NCI-H1048 (cell line): ENCODE measurements at places on chromosomes 6 and 20.

DNA sequence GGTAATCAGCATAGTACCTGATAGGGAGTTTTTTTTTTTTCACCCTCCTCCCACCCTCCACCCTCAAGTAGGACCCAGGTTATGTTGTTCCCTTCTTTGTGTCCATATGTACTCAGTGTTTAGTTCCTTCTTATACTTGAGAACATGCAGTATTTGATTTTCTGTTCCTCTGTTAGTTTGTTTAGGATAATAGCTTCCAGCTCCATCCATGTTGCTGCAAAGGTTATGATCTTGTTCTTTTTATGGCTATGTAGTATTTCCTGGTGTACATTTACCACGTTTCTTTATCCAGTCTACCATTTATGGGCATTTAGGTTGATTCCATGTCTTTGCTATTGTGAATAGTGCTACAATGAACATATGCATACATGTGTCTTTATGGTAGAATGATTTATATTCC is 41.9 kb downstream of the FOXA2 start:
- DNase-seq = no peak

GRCh38 chr20:61538183-61538942 is 286.3 kb downstream of the CDH4 start:
- no peak for DNase-seq

- DNase-seq = no peak
Measured at GRCh38 chr6:161526794-161527193, 252.9 kb upstream of the AGPAT4 start.

DNA sequence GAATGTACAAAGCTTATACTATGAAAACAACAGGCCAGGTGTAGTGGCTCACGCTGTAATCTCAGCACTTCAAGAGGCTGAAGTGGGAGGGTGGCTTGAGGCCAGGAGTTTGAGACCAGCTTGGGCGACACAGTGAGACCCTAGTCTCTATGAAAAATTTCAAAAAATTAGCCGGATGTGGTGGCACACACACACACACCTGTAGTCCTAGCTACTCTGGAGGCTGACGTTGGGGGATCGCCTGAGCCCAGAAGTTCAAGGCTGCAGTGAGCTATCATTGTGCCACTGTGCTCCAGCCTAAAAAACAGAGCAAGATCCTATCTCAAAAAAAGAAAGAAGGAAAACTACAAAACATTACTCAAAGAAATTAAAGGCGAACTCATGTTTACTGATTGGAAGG is 7.3 kb upstream of the ASF1A start:
- DNase-seq = no peak

DNA sequence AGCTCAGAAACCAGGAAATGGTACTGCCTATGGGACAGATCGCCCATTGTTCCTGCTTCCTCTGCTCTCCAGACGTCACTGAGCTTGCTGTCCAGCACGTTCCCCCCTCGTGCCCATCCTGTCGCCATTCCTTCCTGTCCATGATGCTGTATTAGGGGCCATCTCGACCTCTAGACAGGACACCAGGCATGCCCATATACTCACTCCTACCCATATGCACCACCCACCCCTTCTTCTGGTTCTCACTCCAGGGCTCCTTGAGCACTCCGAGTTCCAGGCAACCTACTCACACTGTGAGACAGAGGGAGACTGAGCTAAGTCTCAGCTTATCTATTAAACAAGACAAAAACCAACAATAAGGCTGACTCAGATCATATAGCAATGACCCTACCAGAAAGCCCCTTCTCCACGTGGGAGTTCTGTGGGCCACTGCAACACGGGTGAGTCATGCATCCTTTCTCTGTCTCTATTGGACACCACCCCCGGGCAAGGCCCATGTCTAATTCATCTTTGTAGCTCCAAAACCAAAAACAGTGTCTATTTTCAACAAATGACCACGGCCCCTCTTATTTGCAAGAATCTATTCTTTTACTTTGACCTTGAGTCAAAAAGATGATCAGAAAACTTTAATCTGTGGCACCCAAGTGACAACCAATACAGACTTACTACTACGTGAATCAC is 65.7 kb downstream of the PSMG4 start:
- DNase-seq = no peak

GRCh38 chr6:159217595-159218275 is 48.5 kb downstream of the FNDC1 start:
- DNase-seq = no peak

DNA sequence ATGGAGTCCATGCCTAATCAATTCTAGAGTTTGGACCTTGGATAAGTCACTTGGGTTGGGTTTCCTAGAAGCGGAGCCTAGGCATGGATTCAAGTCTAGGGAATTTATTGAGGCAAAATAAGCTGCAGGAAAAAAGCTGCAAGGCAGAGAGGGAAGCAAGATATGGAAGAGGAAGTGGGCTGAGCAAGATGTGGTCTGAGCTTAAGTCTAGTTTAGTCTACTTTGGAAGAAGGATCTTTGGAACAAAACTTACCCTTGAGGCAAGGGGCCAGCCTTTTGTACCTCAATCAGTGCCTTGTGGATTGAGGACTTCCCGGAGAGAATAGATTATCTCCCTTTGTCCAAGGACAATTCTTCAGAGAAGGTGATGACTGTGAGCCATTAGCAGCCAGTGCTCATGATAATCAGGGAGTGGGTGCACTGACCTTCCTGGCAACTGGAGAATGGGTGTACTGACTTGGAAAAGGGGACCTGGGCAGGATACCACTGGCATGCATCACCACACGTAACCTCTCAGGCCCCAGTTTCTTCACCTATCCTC is 10.9 kb downstream of the ZSCAN9 start:
- no peak for DNase-seq

- no peak for DNase-seq
Measured at GRCh38 chr20:53934421-53935343, 135.7 kb downstream of the BCAS1 start.

- no peak for DNase-seq
Measured at GRCh38 chr6:125431971-125432370, 130.2 kb upstream of the HDDC2 start.

- DNase-seq = no peak
Measured at GRCh38 chr6:20845592-20845991, 311.3 kb downstream of the CDKAL1 start.

- DNase-seq = no peak
Measured at GRCh38 chr6:129795261-129795660, 65.9 kb downstream of the TMEM244 start.

GRCh38 chr6:92806254-92806653 is 613.1 kb downstream of the EPHA7 start:
- no peak for DNase-seq

GRCh38 chr20:22619806-22620205 is 35.4 kb upstream of the FOXA2 start:
- no peak for DNase-seq

DNA sequence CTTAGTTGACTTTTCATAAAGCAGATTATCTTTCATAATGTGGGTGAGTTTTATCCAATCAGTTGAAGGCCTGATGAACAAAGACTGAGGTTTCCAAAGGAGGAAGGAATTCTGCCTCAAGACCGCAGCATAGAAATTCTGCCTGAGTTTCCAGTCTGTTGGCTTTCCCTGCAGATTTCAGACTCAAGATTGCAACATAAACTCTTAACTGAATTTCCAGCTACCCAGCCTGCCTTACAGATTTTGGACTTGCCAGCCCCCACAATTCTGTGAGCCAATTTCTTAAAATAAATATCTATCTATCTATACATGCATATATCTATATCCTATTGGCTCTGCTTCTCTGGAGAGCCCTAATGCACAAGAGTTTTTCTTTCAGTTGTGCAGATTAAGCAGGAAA is 57.3 kb upstream of the SMLR1 start:
- no peak for DNase-seq

DNA sequence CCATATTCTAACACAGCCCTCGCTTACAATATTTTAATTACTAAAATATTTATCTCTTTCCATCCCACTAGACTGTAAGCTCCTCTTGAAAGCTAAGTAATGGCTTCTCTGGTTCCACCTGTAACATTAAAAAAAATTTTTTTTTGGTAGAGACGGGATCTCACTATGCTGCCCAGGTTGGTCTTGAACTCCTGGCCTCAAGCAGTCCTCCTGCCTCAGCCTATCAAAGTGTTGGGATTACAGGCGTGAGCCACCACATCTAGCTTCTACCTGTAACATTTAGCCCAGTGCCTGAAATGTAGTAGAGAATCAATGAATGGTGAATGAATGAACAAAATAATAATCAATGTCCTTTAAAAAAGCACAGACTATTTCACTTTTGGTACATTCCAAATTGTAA is 28.8 kb downstream of the DEK start:
- no peak for DNase-seq

DNA sequence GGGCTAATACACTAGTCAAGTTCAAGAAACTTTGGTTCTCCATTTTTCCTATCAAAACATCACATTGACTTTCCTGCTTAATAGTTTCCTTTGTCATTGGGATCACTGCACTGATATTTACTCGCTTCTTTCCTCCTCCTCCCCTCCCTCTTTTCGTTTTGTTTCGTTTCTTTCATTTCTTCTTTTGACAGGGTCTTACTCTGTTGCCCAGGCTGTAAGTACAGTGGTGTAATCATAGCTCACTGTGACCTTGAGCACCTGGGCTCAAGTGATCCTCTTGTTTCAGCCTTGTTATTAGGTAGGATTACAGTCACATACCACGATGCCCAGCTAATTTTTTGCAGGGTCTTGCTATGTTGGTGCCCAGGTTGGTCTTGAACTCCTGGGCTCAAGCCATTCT is 12.3 kb downstream of the PAQR8 start:
- DNase-seq = no peak

- DNase-seq = no peak
Measured at GRCh38 chr6:39353698-39354315, 31.3 kb upstream of the KCNK16 start.

DNA sequence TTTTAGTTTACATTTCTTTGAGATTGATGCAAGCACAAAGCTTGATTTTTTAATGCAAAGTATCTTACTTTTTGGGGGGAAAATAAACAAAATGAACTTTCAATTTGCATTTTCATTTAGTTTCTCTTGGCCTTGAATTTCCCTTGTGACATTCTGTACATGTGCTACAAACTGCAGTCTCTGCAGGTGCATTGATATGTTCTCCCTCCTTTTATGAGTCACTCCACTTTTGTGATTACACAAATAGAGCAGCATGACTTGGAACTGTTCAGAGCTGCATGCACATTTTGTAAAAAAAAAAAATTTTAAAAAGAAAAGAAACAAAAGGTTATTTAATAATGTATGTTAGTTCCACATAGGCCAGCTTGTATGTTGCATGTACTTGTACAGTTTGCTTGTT is 220.0 kb upstream of the KCNQ5 start:
- DNase-seq = no peak

DNA sequence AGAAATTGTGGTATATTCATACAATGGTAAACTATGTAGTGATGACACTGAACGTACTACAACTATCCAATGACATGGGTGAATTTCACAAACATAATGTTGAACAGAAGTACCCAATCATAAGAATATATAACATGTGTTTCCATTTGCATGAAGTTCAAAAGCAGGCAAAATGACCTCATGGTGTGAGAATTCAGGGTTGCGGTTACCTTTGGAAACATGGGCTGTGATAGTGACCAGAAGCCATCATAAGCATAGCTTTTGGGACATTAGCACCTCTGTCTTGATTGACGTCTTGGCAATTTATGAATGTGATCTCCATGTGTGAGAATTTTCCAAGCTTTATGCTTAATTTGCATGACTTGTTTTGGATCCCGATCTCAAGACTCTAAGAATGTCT is 500.1 kb upstream of the JAG1 start:
- no peak for DNase-seq

- DNase-seq = no peak
Measured at GRCh38 chr20:57943950-57944349, 234.1 kb upstream of the PMEPA1 start.

DNA sequence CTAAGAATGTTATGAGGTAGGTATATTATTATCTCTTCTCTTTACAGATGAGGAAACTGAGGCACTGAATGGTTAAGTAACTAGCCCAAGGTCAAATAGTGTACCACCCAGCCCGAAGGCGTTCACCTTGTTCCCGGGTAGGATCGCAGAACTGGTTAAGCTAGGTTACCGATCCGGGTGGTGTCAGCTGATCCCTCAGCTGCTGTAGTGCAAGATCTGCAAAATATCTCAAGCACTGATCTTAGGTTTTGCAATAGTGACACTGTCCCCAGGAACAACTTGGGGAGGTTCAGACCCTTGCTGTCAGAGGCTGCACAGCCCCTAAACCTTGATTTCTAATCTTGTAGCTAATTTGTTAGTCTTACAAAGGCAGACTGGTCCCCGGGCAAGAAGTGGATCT is 28.1 kb downstream of the SLC52A3 start:
- DNase-seq = no peak

GRCh38 chr6:27133281-27134227 is 113.9 kb upstream of the PRSS16 start:
- DNase-seq = peak; percentile 11

DNA sequence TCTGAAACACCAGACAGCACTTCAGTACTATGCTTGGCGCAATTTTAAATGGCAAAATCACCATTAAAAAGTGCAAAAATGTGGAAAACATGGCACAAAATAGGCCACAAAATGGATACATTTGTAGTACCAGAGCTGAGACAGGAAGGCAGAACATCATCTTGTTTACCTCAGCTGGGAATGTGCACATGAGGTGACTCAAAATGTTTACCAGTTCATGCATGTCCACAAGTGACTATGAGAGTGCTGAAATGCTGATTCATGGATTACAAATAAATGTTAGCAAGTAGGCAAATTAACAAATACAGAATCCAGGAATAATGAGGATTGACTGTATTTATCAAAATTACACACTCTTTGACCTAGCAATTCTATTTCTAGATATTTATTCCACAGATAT is 201.6 kb downstream of the ISM1 start:
- no peak for DNase-seq

- DNase-seq = no peak
Measured at GRCh38 chr20:53911301-53911700, 159.1 kb downstream of the BCAS1 start.

DNA sequence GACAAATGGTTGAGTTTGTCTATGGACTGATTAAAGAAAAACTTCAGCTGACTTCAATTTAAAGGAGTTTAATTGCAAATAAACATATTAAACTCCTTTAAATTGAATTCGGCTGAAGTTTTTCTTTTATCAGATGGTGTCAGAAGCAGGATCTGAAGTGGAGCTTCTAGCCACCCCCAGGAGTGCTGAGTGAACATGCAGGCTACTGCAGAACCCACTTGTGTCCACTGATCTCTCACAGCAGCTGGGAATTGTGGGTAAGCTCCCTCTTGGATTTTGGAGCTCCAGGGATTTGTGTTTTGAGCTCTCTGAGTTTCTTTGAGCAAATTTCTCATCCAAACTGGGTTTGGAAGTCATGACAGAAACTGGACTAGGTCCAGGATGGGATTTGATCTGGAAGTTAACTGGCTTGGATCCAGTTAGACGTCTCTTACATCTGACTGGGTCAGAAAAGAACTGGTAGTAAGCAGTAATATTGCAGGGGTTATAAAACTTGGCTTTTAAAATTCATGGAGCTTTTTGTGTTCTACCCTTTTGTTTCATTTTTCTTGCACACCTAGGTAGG is 95.8 kb upstream of the UST start:
- no peak for DNase-seq

- DNase-seq = no peak
Measured at GRCh38 chr6:17045581-17046322, 56.1 kb upstream of the STMND1 start.

GRCh38 chr6:37173493-37174195 is 3.7 kb downstream of the PIM1 start:
- no peak for DNase-seq

GRCh38 chr6:157795841-157796240 is 27.2 kb upstream of the SNX9 start:
- no peak for DNase-seq
